ENCODE measurements at places on chromosomes 12 and 14.

GRCh38 chr14:91754819-91755218, 22.9 kb upstream of the CATSPERB start:
- ATAC-seq = no peak

- no peak for ATAC-seq
These were observed 179.6 kb downstream of the TMTC2 start for GRCh38 chr12:82866227-82866775.

GRCh38 chr14:20356422-20356821, 13.0 kb downstream of the PARP2 start:
- ATAC-seq = no peak

DNA sequence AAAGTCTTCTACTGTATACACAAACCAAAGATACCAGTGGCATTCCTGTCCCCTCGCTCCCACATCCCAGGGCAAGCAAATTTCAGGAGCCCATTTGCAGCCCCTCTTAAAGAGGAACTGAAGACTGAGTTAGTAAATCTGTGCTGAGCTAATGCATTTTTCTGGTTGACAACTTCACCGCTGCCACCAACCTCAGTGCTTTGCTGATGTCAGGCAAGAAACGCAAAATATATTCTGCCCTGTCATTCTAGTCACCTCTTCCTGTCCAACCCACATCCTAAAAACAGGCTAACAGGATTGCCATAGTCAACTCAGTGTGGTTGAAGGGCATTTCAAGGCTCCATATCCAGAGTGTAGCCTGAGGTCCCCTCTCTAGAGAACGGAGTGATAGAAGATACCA, 59.4 kb upstream of the FICD start:
- no peak for ATAC-seq

DNA sequence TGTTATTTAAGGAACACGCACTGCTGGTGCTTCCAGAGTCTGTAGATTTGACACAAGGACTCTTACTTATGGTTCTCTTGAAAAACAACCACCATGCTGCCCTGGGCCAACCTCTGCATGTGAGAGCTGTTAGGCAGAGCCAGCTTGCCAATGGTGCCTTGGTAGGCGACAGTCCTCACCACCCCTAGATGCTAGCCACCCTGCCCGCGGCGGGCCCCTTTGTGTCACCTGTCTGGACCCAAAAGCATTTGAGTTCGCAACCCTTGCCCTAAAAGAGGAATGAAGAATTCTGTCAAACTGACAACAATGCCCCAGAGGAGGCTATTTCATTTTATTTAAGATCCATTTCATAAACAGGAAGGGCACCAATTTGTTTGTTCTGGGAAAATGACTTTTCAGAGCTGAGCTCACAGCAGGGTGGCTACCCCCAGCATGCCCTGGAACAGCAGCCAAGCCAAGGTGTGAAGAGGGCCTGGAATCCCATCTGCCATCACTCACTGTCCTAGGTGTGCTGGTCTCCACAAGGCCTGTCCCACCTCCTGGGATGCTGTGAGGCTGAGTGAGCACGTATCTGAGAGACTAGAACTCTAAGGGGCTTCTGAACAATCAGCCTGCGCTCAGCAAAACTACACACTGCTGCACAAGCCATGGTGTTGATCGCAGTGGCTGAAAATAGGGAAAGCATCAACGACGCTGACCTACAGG, 63.8 kb upstream of the FZD10 start:
- no peak for ATAC-seq

GRCh38 chr12:45675534-45675933, 54.0 kb upstream of the ARID2 start:
- ATAC-seq = no peak

- ATAC-seq = no peak
These were observed 15.0 kb upstream of the OAS2 start for GRCh38 chr12:112963227-112963861.

DNA sequence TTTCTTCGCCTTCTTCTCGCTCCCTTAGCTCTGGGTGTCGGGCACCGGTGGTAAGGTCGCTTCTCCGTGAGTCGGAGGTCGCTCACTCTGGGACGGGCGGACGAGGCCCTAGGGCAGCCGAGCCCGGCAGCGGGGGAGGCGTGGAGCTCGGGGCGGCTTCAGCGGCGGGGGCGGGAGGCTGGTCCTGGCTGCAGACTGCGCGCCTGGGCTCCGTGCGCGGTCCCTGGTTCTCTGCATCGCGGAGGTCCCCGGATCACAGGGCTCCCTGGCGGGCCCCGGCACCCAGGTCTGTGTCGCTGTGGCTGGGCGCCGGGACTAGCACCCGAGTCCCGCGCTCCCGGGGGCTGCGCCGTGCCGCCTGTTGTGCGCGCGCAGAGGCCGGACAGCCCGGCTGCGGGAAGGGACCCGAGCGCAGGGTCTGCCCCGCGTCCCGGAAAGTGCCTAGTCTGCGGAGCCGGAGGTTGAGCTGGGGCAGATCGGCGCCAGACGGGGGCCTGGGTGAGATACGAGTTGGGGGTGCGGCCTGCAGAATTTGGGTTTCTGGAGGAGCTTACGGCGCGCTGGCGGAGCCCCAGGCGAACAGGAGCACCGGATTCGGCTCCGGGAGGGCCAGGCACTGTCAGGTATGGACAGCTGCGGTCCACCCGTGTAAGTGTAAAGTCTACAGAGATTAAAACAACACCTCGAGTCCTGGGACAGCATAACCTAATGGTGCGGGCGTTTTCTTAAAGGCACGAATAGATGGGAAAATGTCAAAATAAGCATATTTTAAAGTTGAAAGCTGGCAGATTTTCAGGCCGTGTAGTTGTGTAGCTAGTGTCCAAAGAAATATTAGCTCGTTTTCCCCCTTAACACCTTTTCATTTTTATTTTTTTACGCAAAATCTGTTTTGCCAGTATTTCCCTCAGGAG, 713 bp downstream of the FRMD6 start:
- peak; percentile 58 for ATAC-seq

DNA sequence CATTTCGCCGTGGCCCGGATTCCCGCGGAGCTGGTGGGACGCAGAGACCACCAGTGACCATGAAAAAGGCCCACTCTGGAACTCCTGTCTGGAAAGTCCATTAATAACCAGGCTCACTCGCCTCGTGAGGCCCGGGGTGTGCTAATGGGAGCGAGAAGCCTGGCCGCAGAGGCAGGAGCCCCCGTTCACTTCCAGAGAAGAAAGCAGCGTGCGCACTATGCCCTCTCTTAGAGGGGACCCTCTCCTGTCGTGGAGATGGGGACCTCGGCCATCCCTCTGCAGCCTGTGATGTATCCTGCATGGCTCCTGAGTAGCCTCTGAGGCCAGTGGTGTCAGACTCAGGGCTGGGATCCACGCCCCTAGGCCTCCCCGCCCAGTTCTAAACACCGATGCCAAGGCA, 134.1 kb upstream of the VRK1 start:
- ATAC-seq = no peak

- no peak for ATAC-seq
These were observed 1182.2 kb downstream of the FLRT2 start for GRCh38 chr14:86712176-86712575.

DNA sequence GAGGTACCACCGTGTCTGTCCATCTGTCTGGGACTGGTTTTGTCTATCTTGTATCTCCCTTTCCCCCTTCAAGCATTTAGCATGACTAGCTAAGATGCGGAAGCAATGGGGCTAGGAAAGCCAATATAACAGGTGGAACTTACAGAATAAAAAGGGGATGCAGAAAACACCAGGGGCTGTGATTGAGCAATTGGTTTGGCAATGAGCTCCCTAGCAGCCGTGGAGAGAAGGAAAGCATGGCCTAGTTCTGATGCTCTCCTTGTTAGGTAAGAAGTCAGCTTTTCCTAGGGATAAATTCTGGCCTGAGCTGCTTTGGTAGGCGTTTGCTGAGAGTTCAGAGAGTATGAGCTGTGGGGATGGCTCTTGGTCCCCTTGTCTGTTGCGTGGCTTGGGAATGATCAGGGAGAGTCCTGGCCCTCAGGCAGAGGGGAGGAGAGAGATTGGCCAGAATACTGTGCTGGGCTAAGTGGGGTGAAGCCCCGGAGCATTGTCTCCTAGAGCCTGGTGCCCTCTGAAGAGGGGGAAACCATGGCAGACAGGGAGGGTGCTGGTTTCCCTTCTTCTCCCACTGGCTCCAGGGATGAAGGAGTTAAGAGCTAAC, 7.1 kb downstream of the SETD1B start:
- no peak for ATAC-seq

DNA sequence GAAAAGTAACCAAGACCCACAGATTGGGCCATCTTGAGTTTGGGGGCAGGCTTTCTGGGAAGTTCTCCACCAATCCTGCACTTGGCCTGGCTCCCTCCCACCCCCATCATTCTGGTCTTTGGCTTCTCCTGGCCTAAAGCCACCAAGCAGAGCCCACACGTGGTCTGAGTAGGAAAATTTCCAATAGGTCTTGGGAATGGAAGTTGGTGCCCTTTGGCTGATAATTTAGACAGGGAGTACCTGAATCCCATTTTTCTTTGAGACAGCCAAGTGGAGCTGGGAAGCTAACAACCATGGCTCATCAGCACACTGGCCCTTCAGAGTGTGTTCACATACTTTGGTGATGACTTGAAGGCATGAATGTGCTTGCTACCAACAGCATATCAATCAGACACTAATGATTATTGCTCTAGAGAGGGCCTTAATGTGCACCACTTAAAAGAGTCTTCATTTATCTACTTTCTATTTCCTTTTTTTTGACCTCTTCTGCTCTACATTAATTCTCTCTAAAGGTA, 156.0 kb downstream of the EGLN3 start:
- no peak for ATAC-seq

- no peak for ATAC-seq
These were observed 10.6 kb downstream of the IL22 start for GRCh38 chr12:68242777-68243176.

- ATAC-seq = no peak
These were observed 132.5 kb downstream of the FOXN3 start for GRCh38 chr14:89284333-89285058.

- no peak for ATAC-seq
These were observed 157.4 kb downstream of the DACT1 start for GRCh38 chr14:58794993-58795762.

DNA sequence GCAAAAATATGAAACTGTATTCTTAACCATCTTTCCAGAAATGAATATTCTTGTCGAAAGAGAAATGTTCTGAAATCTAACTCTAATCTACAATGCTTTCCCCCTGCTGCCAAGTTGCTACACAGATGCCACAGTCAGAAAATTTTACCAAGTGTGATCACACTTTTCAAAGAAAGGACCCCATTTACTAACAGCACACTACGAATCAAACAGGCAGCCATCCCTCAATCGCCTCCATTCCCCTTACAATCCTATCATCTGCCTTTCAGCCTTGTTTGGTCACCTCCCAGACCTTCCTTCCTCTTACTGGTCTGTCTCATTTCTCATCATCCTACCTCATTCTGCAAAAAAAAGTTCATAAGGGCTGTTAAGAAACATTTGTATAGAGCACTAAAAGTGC, 190.1 kb downstream of the MED13L start:
- ATAC-seq = no peak

- ATAC-seq = peak; percentile 68
These were observed 2.2 kb downstream of the MMP17 start for GRCh38 chr12:131830335-131830913.

GRCh38 chr12:66584673-66585072, 94.2 kb downstream of the GRIP1 start:
- peak; percentile 50 for ATAC-seq

GRCh38 chr12:6228535-6229223, 28.5 kb downstream of the CD9 start:
- no peak for ATAC-seq

- no peak for ATAC-seq
These were observed 55.7 kb downstream of the TRIM9 start for GRCh38 chr14:51039252-51039651.
